EL (cell line): ENCODE measurements at places on chromosomes 5 and 9.

DNA sequence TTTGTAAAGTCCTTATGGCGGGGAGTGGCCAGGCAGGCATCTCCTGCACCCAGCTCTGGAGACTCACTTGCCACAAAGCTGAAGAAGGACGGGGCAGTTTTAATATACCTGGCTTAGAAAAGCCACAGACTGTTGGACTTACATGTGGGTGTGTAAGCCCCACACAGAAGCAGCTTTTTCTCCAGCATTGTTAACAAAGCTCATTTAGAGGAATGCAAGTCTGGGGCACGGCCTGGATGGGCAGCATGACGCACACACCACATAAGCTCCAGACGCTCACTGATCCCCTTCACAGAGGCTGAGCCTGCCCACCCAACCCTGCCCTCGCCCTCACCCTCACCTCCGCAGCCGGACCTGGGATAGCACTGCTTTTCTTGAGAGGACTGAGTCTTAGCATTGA, 58.0 kb upstream of the PDE8B start:
- no peak for DNase-seq

DNA sequence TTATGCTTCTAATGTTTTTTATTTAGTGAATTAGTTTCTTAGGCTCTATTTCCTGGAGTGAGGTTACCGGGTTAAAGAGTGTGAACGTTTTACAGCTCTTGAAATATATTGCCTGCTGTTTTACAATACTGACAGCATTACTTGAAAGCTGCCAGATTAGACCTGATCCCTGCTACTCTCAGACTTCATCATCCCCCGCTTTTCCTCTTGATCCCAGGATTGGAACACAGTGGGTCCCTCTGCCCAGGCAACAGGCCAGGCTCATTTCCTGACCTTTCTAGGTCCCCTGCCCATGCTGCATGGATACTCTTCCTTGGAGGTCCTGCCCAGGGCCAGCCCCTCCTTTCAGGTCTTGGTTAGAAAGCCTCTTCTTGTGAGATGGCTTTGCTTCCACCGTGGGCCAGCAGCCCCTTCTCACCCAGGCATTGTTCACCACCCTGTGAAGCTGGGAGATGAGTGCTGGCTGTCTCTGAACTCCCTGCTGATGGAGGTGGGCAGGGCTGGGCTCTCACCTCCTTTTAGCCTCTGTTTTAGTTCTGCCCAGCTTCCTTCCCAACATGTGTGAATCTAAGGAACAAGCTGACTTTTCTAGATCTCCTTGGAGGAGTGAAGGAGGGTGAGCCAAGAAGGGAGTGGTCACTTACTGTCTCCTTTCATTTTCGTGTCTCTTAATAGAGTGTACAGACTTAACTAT, 15.5 kb upstream of the FAM120AOS start:
- DNase-seq, result peak; percentile 36

DNA sequence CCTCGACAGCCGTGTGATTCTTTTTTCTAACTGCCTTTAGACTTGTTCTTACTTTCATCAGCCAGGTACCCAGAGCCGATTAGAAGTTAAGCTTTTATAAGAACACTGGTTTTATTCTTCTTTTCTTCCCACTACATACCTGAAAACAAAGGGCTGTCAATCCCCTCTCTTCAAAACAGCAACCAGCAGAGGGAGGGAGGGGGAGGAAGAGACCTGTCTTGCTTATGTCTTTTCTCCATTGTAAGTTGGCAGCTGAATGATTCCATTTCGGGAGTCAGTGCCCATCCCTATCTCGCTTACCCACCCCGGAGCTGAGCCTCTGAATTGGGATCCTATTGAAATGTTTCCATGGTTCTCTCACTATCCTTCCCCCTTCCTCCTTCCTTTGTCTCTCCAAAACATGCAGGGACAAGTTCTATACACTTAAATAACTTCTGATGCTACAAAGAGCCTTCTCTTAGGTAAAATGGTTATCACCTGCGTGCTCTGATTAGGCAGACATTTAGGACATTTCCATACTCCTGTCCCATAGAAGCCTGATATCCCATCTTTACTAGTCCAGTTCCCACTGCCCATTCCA, 83.9 kb upstream of the WWC1 start:
- DNase-seq, result no peak

DNA sequence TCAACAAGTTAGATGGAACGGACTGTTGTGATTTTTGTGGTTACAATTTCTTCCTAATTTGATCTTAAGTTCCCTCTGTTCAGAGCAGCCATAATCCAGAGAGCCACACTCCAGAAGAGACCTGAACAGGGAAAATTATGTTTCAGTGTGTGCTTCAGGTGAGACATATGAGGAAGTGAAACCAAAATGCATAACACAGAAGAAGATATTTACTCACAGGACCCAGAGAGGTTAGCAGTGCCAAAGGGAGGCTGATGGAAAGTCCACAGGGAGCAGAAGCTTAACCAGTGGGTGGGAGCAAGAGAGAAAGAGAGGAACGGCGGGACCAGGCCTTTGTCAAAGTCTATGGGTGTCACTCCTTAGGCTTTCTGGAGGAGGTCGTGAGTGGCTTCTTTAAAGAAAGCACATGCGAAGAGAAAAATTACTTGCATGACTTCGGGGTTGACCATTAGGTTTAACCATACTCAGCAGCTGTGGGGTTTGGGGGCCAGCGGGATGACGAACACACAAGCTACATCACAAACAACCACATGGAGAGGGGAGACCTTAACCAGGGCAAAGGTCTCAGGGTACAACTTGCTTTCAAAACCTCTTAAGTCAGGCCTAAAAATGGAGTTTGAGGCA, 141.4 kb downstream of the MED10 start:
- no peak for DNase-seq

DNA sequence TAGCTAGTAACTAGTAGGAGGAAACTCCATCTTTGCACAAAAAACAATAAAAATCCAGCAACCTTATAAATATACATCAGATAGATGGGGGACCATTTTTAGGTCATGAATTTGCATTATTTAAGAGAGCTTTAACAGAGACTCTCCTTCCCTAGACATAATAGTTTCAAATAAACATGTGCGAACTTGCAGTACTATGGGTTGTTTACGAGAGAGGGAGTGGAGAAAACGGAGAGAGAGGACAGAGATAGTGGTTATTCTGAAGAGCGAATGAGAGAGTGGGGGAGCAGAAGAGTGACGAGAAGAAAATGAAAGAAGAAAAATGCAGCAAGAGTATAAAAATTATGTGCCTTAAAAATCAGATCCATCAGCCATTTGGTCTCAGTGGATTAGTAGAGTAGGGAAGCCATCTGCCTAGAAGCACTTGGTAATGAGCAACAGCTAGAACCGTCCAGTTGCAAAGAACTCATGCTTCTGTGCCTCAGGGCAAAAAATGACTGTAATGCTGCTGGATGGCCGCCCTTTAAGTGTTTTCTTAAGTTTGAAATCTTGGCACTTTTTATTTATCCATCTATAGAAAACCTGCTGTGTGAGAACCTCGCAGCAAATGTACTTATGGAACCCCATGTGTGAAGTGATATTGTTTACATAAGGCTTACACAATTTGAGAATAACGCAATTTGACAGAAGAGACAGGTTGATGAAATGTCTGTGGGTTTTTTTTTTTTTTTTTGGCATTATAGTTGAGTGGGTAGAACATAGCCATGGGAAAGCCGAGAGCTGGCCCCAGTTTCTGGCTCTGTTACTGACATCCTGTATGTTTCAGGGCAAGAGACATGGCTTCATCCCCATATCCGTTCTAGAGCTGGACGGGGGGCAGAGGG, 95.6 kb upstream of the ZNF608 start:
- peak; percentile 51 for DNase-seq

- no peak for DNase-seq
Observed at GRCh38 chr5:67002832-67003684, 193.5 kb downstream of the CD180 start.

GRCh38 chr5:35608881-35609779, 8.5 kb upstream of the SPEF2 start:
- DNase-seq, result peak; percentile 55

- no peak for DNase-seq
Observed at GRCh38 chr9:124782661-124783574, 6.0 kb downstream of the OLFML2A start.

- no peak for DNase-seq
Observed at GRCh38 chr9:69215774-69216485, 41.9 kb downstream of the TJP2 start.

DNA sequence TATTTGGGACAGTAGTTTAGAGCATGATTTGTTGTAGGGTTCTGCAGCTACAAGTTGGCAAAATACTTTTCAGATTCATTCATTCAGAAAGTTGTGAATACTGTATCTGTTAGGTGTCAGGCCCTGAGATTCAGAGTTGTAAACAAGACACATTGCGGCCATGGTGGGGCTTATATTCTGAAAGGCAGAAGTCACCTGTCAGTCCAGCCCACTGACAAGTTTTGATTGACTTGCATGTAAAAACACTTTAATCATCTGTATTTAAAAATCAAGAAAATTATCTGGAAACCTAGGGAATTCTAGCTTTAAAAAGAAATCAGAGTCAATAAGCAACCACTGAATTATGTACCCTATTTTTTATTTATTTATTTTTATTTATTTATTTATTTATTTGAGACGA, 13.0 kb downstream of the LARP1 start:
- DNase-seq, result no peak

DNA sequence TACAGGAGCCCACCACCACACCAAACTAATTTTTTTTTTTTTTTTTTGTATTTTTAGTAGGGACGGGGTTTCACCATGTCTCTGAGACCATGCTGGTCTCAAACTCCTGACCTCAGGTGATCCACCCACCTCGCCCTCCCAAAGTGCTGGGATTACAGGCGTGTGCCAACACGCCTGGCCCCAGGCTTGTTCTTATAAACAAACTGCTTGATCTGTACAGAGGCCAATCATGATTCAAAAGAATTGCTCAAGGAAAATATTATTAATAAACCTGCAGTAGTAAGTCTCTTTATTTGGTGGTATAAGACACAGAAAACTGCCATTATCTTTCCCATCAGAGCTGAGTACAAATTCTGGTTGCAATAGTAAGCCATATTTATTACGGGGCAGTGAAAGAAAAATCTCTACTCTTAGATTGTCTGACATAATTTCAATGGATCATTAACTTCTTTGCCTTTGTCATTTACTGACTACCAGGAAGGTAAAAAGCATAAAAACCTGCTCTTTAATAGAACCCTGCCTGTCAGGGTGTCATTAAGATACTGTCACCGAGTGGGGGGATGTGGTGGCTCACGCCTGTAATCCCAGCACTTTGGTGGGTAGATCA, 33.3 kb downstream of the RASEF start:
- DNase-seq, result no peak

GRCh38 chr9:99430301-99430700, 208.2 kb downstream of the SEC61B start:
- peak; percentile 91 for DNase-seq

GRCh38 chr5:60141119-60141518, 247.6 kb upstream of the PDE4D start:
- no peak for DNase-seq

- DNase-seq, result no peak
Observed at GRCh38 chr5:75847561-75848021, 130.4 kb upstream of the POC5 start.

DNA sequence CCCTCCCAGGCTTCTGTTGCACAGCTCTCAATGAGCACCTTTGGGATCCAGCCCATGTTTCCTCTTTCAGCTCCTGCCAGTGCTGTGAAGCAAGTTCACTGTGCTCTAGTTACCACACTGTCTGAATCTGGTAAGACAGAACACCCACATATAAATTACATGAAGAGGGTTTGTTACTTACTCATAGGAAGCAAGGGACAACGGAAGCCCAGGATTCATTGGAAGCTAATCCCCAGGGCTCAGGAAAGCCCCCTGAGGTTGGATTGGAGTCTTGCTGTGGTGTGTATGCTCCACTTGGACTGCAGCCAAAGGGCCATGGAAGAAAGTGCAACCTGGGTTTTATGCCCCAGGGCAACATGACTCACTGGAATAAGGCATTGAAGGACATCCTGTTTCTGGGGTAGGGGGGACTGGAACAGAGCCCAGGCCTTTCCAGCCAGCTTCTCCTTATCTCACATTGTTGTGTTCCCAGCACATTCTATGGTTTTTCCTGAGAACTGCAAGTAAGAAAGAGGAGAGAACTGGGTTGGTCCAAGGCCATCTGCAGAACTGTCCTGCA, 15.6 kb upstream of the CLK4 start:
- peak; percentile 100 for DNase-seq

GRCh38 chr9:113471143-113471542, 7.6 kb downstream of the RGS3 start:
- no peak for DNase-seq

DNA sequence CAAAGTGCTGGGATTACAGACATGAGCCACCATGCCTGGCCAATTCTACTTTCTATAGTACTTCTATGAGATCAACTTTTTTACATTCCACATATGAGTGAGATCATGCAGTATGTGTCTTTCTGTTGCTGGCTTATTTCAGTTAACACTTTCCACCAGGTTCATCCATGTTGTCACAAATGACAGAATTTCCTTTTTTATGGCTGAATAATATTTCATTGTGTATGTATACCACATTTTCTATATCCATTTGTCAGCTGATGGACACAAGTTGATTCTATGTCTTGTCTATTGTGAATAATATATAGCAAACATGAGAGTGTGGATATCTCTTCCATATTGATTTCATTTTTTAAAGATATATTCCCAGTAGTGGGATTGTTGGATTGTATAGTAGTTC, 17.2 kb downstream of the NLN start:
- no peak for DNase-seq

DNA sequence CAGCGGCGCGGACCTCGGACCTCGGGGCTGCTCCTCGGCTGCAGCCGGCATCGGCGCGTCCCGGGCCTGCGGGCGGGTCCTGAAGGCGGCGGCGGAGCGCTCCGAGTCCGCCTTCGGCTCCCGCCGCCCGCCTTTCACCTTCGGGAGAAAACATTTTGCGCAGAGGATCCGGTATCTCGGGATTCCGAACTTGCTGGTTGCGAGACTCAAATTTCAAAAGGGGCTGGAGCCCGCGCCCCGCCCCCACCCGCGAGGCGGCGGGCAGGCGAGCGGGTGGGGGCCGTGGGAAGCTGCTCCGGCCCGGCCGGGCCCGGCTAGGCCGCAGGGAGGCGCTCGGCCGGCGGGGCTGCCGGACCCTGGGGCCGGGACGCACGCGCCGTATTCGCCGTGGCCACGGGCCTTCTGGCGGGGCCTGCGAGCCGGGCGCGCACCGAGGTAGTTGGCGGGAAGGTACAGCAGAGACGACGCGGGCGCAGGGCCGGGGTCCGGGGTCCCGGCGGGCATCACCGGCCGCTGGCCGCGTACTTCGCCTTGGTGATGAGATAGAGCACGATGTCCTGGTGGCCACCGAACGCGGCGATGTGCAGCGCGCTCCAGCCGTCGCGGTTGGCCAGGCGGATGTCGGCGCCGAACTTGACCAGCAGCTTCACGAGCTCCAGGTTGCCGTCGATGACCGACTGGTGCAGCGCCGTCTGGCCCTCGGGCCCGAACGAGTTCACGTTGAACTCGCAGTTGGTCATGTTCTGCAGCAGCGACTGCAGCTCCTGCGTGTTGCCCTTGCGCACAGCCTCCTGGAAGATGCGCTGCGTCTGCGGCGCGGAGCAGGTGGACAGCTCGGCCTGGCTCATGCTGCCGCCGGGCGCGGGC, 757 bp downstream of the NRARP start:
- DNase-seq, result peak; percentile 41

DNA sequence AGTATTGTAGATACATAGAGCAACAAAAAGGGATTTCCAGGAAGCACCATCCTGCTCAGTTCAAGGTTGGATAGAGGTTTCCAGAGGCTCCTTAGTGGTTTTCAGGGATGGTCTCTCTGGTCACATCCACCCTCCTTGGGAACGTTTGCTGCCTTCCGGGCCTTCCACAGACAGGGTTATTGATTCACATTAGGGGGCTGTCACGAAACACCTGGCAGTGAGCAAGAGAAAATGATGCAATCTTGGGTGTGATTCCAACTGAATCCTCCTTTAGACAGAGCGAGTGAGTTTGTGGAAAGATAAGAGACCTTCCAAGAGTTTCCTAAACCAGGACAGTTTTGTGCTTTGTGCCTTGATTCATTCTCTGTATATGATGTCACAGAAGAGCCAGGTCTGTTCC, 43.8 kb upstream of the CTSL start:
- DNase-seq, result no peak
